ENCODE measurements at places on chromosomes 1 and 21. TPM values are rescaled to one million over a fixed set of nuclear protein-coding genes. Genes with fewer than 3 reads are reported as not detected.

- no peak for DNase-seq
These were observed 1.1 kb downstream of the WARS2 start for GRCh38 chr1:119139403-119139802.

The FAM72D gene
- polyA plus RNA-seq, result 1.2 TPM

DNA sequence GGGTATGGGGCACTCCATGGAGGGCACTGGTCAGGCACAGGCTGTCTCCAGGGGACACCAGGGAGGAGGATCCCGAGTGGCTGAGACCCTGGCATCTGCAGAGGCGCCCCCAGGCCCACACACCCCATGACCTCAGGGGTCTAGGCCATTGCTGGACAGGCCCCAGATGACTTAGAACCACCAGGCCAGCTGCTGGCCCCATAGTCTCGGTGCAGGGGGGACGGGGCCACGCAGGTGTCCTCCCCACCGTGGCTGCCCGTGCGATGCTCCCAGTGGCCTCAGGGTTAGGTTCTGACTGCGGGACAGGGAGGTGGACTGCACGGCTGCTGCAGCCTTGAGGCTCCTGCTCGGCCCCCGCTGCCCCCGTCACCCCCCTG, 44.0 kb downstream of the MORN1 start:
- no peak for DNase-seq

The MORC3 gene
- polyA plus RNA-seq, result 5.3 TPM

The NUDT4B gene
- polyA plus RNA-seq, result 34.5 TPM

The CHD1L gene
- polyA plus RNA-seq, result 12.3 TPM

- no peak for DNase-seq
These were observed 2.1 kb downstream of the MOV10 start for GRCh38 chr1:112676543-112676942.

GRCh38 chr1:152052606-152053005, 15.8 kb upstream of the S100A11 start:
- peak; percentile 65 for DNase-seq

The TRIM46 gene
- 9.5 TPM for polyA plus RNA-seq

DNA sequence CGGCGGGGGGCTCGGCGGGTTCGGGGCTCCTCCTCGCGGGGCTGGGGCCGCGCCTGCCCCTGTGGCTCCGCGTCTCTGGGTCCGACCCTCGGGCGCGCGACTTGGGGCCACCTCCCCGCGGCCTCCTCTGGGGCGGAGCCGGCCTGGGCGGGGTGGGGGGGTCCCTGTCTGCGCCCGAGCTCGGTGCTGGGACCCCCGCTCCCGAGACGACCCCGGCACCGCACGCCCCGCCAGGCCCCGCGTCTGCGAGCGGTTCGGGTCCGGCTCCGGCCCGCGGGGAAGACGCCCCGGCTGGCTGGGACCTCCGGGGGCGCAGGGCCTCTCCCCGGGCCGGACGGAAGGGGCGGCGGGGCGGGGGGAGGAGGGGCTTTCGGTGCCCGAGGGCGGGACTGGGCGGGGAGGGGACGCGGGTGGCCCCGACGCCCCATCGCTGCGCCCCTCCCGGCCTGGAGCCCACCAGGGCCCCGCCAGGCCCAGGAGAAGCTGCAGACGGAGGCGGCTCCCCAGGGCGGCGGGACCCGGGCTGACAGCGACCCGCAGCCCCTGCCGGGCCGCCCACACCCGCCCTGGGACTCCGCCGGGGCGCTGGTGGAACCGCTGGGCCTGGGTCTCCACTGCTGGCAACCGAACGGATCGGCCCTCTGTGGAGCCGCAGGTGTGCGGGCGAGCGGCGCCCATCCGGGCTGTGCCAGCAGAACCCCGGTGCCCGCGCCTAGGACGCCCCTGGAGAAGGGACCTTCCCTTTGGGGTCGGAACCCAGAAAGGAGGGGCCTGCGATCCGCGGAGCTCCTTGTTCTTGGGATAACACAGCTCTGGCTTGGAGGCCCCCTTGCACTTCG, 610 bp downstream of the COL6A2 start:
- no peak for DNase-seq

DNA sequence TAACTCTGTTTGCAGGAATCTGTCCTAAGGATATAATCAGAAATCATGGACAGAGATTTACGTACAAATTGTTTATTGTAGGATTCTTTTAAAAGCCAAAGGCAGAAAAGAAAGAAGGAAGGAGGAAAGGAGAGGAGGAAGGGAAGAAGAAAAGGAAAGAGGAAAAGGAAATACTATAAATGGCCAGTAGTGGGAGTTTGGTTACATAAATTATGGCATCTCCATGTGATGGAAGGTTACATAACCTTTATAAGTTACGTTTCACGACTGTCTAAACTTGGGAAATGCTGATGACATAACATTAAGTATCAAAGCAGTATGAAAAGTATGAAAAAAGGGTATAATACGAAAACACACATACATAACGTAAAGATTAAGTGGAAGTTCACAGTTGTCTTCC, 39.0 kb downstream of the SMYD2 start:
- no peak for DNase-seq

DNA sequence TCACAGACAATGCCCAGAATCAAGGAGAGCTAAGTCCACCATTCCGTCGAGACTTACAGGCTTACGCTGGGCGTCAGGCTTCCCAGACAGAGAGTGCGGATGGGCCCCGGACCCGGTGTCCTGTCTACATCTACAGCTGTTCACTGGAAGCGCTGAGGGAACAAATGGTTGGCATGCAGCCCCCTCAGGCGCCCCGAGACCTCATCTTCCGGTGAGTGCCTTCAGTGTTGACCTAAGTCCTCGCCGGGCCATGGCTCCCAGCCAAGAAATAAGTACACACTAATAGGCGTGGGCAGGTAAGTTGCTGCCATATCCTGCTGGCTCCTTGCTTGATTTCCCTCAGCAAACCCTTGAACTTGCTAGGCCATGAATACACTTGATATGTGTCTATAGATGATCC, 26.2 kb downstream of the HYI start:
- DNase-seq, result no peak

The RGS8 gene
- not detected for polyA plus RNA-seq

DNA sequence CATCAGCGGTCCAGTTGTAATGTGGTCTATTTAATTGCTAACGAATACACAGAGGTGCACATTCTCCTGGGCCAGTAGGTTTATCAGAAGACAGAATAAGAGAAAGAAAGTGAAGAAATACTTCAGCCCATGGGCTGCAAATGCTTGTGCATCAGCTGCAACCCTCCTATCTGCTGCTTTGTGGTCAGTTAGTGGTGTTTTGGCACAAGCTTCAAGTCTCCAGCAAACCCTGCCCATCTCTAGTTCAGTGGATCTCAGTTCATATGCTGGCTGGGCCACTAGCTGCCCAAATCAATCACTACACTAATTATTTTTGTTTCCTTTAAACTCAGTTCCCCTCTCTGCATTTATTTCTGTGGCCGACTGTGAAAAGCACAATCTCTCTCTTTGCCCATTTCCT, 124.2 kb downstream of the KCNJ6 start:
- no peak for DNase-seq

DNA sequence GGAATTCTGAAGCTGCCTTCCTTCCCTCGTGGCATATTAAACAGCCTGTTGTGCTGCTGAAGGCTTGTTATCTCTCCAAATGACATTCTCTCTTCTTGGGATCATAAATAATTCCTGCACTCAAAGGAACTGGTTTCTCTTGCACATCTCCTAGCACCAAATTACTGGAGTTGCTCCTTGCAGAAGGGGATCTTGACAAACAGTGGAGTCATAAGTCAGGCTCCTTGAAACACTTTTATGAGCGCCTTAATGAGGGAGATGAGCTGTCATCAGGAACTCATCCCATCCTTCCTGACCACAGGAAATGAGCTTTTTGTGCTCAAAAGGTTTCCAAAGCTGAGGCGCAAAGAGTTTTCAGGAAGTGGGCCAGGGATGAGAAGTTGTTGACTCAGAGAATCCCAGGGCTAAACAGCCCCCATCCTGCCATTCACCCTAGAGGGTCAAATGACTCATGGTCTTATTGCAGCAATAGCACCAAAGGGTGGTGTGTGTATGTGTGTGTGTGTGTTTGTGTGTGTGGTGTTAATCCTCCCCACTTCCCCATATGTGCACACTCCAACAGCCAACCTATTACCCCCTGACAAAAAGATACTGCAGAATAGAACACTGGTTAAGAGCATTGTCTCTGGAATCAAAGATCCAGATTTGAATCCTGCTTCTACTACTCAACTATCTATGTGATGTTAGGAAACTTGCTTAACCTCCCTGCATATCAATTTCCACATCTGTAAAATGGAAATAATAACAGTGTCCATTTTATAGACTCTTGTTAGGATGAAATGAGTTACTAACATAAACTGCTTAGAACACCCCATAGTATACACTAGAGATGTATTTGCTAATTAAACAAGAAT, 2.8 kb upstream of the PHC2 start:
- peak; percentile 90 for DNase-seq

DNA sequence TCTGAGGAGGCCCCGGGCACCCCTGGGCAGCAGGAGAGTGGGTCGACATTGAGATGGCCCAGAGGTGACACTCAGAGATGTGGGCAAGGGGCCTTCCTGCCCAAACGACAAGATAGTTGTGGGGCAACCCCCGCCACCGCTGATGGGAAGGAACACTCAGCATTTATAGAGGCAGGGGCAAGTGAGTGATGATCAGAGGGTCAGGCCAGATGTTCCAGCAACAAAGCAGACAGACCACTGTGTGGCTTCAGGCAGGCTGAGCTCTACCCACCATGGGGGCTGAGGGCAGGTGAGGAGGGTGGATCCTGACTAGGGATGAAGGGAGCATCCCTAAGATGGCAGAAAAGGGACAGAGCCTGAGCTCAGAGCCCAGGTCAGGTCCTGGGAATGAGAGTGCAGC, 362.7 kb downstream of the PTPRU start:
- DNase-seq, result no peak

The CD160 gene
- not detected for polyA plus RNA-seq

- DNase-seq, result no peak
These were observed 268.5 kb downstream of the PTPRU start for GRCh38 chr1:29504709-29505410.

DNA sequence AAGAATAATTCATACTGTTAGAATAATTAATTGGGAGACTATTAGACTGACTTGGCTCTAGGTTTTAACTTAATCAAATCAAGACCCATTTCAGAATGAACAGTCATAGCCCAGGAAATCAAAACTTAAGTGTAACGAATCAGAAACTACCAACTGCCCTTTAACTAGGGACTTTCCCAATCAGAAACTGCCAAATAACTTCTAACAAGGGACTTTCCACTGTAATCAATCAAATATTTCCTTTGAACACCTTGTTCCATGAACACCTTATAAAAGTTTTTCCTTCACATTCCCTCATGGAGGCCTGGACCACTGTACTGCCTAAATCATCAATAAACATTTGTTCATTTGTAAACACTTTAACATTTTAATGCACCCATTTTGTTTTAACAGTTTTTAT, 1054.7 kb upstream of the TMPRSS15 start:
- DNase-seq, result no peak

All from endothelial cell of umbilical vein (primary cell).